Astrocyte (in vitro differentiated cells and primary cell): ENCODE measurements at places on chromosomes 2 and 18.

DNA sequence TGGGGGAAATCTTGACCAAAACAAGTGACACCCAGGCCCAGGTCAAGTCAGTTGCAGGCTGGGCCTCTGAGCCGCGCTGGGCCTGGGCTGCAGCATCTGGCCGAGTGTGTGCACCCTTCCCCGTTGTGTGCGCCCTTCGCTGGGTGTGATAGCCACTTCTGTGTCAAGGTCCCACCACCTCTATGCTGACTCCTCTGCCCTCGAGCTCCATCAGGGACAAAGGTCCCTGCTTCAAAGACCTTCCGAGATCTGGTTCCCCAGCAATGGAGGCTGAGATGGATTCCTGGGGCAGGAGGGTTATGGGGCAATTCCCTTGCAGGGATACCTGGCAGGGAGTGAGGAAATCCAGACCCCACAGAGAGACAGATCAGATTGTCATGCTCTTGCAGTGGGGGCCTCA is 93.6 kb downstream of the PIEZO2 start:
- no peak overlapping the region for H3K27ac ChIP-seq
- H3K4me3 ChIP-seq = no peak overlapping the region
- no peak for DNase-seq
- H3K4me1 ChIP-seq = no peaks in the 10 kb centered on the region
- no peaks in the 10 kb centered on the region for H3K27me3 ChIP-seq

GRCh38 chr2:217353591-217353990 is 493.7 kb upstream of the TNP1 start:
- H3K4me3 ChIP-seq = no peak overlapping the region
- H3K36me3 ChIP-seq = no peaks in the 10 kb centered on the region
- H3K4me1 ChIP-seq = peaks cover 5% of the 10 kb centered on the region
- DNase-seq = no peak
- no peaks in the 10 kb centered on the region for H3K27me3 ChIP-seq

DNA sequence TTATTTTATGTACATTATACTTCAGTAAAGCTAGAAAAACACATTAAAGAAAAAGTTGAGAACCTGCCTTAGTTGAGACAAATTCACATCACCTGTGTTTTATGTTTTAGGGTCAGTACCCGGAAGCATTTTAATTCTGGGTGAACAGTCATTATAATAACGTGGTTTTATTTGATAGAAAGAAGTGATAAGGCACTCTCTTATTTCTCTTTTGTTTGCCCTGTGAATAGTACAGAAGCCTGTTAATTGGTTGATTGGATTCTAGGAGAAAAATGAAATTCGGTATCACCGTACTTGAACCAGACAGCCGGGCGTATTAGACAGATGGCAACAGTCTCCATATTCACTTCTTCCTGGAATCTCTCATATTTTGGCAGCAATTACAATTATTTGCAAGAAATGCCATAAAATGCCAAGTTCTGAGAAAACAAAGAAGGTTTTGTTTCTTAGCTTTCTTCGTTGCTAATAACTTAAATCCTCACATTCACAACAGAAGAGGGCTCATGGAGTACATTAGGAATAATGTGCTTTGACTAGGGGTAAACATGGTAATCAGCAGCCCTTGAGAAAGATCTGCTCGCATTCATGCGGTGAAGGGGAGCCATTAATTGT is 168.7 kb upstream of the RASGRP3 start:
- no peaks in the 10 kb centered on the region for H3K27me3 ChIP-seq
- H3K27ac ChIP-seq = no peak overlapping the region
- H3K36me3 ChIP-seq = peaks cover 18% of the 10 kb centered on the region
- H3K4me3 ChIP-seq = no peak overlapping the region
- no peaks in the 10 kb centered on the region for H3K4me1 ChIP-seq
- no peak for DNase-seq

DNA sequence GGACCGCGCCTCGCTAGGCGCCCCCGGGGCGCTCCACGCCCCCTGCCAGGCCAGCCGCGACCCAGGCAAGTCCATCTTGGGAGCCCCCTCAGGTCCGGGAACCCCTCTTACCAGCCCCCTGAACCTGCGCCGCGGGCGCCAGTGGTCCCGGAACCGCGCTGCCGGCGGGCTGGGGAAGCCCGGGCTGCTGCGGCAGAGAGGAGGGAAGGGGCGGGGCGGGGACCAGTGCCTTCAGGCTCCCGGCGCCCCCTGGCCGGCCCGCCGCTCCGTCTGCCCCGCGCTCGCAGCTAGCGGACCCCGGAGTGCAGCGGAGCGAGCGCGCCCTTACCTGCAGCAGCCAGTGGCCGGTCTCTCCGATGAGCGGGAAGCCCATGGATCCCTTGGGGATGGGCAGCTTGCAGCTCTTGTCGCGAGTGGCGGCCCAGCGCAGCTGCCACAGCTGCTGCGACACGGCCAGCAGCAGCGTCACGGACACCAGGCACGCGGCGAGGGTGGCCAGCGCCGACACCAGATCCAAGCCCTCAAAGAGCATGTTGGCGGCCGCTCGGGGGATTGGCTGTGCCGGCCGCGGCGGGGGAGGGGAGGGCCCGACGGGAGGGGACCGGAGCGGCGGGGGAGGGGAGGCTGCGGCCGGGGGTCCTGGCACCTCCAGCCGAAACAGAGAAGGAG is at the start of gene CYP26B1:
CYP26B1 (minus strand) TSS at position 560 of the 669 bp plus-strand sequence; CDS start at position 532, 28 bp downstream.
- peaks cover 37% of the 10 kb centered on the region for H3K4me1 ChIP-seq
- H3K36me3 ChIP-seq = no peaks in the 10 kb centered on the region
- H3K27ac ChIP-seq = no peak within 1 kb of the TSS
- peak within 1 kb of the TSS; percentile 60 for H3K4me3 ChIP-seq

DNA sequence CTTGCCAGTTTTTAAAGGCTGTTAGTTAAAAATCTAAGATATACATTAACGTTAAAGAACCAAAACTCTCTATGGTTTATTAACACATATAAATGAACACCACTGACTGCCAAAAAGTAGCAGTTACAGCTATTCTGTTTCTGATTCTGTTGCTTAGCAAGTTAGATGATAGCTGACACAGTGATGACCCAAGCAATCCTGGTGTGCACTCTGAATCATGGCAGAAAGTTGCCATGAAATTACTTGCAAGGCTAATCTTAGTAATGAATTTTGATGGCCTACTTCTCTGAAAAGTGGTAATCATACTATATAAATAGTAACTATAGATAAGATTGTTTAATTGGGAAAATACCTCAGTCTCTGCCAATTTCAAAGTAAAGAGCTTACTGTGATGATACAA is 57.7 kb downstream of the ROCK2 start:
- H3K27ac ChIP-seq = no peak overlapping the region
- peak; percentile 35 for DNase-seq
- H3K4me3 ChIP-seq = no peak overlapping the region
- H3K4me1 ChIP-seq = no peaks in the 10 kb centered on the region
- H3K27me3 ChIP-seq = no peaks in the 10 kb centered on the region

DNA sequence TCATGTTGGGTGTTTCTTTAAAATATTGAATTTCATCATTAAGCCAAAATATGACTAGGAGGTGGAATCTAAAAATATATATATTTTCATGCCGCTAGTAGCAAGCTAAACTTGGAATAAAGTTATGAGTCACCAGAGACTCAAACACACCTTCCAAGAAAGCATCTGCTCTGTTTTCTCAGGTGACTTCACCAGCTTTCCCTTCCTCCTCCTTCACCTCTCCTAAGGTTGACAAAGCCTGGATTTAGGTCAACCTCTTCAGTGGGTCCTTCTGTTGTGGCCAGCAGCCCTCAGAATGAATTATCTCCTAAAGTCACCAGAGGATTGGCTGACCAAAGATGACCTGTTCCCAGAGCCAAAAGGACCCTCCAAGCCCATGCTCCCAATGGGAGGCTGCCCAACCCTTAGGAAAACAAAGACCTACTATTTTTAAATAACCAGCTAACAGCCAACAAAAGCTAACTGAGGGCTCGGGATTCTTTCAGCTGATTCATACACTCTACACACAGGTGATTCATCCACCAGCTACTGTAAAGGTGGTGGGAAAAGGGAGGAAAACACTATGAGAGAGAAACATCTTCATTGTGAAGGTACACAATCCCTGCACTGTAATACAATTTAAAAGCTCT is 113.9 kb downstream of the MYO5B start:
- H3K27me3 ChIP-seq = peaks cover 2% of the 10 kb centered on the region
- H3K27ac ChIP-seq = no peak overlapping the region
- no peaks in the 10 kb centered on the region for H3K36me3 ChIP-seq
- H3K4me3 ChIP-seq = no peak overlapping the region
- DNase-seq = peak; percentile 11

DNA sequence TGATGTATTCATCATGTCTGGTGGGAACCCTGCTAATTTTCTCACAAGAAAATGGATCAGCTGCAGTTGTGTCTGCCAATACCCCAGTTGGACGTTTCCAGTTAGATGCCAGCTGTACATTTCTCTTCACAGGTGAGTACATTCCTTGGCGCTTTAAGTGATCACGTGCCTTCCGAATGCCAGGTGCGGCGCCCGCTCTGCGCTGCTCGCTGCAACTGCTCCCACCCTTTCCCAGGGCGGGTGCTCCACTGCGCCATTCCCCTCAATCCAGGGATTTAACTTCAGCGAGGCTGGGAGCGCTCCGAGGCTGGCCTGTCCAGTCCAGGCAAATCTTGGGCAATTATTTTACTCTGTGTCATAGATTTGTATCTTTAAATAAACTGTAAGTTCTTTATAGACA is 225.0 kb upstream of the RAB6C start:
- H3K4me1 ChIP-seq = no peaks in the 10 kb centered on the region
- no peak for DNase-seq
- H3K27ac ChIP-seq = no peak overlapping the region
- H3K27me3 ChIP-seq = no peaks in the 10 kb centered on the region
